CD4-positive, alpha-beta memory T cell (primary cell): ENCODE measurements at places on chromosomes 3 and 15. TPM values are rescaled to one million over a fixed set of nuclear protein-coding genes. Genes with fewer than 3 reads are reported as not detected.
A peak's percentile ranks its signal among the peaks of the same experiment; 100 is the strongest.

DNA sequence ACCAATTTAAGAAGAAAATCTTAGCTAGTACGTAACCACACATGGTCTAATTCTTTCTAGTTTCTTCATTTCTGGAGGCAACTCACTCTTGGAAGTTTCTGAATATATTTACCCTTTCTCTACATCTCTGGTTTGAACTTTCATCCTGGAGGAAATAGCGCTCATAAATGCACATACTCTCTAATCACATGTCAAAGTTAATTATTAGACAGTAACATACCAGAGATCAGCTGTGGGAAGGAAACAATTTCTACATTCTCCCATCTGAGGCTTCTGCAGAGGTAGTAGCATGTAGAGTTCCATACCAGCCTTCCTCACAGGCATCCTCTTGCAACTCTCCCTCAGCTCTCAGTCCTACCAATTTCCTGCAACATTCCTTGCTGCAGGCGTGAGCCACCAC is 132.5 kb downstream of the RBPMS2 start:
- DNase-seq, result no peak

GRCh38 chr3:49845694-49846093 is 10.7 kb downstream of the TRAIP start:
- no peak for DNase-seq

DNA sequence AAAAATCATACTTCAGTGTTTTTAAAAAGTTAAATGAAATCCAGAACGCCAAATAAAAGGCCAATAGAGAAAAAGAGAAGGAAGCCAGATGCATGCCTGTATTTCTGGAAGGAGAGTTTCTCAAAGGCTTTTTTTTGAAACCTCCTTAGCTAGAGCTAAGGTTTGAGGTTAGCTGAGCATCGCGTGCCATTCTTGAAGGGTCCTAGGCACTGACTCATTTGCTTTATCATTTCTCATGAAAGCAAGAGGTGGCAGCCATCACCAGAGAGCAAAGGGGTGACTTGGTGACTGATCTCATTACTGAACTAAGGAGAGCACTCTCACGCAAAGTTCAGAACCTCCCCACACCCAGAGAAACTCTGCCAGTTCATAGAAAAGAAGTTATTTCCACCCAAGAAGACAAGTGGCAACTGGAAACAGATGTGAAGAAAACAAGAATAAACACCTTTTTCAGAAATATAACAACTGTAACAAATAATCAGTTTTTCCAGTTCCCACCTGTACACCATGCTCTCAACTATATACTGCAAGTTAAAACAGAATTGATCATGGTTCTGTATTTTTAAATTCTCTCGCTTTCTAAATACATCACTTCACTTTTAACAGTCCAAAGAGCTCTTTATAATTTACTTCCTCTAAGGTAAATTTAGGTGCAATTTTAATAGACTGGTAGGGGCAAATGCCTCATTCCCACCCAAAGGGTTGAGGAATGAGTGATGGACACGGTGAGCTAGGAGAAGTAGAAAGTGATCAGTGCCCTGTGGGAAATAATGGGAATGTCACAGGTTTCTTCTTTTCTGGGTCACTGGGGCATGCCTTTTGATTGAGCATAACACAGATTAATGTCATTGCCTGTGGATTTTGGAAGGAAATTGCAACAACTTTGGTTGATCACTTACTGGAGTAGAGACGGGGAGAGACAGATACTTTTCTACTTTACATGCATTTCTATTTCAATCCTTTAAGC is 24.7 kb downstream of the GPR15 start:
- DNase-seq, result peak; percentile 46

GRCh38 chr3:51813539-51813938 is 34.5 kb upstream of the IQCF6 start:
- DNase-seq, result no peak

DNA sequence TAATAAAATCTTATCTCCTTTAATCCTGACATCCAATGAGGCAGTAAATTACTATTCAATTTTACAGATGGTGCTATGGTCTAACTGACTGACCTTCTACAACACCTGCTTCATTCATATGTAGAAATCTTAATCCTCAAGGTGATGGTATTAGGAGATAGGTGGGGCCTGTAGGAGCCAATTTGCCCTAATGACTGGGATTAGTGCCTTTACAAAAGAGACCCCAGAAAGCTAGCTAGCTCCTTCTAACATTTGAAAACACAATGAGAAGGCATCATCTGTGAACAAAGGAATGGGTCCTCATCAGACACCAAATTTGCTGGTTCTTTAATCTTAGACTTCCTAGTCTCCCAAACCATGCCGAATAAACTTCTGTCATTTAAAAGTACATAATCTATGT is 137.4 kb upstream of the UBP1 start:
- DNase-seq, result no peak

GRCh38 chr3:168548719-168549118 is 453.0 kb upstream of the GOLIM4 start:
- DNase-seq, result no peak

DNA sequence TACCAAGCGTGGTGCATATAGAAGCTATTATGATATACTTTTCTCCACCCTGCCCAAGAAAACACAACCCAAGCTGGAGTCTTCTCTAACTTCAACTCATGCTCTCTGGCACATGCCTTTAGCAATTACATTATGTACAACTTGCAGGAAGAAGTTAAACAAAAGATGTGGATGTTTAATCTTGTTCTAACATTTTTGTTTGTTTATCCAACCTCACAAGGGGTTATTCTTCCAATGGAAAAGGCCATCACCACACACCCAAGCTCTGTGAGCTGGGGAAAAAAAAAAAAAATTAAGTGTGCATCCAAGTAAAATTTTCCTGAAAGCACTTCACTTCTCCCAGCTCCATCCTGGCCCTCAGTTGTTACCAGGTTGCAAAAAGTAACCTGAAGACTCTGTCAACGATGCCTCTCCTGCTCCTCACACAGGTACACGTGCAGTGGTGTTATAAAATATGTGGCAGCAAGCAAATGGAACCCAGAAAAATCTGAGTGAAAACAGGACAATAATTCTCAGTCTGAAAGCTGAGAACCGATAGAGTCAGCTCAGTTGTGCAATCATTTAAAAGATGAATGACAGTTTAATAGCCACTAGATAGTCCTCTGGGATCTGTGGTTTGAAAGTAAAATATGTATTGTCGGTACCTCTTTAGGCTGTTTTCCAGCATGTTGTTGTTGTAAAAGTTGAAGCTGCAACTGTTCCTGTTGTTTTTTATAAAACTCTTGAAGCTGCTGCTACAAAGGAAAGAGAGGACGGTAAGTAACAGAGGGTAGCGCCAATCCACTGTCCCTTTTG is 531.4 kb downstream of the FOXP1 start:
- DNase-seq, result no peak

DNA sequence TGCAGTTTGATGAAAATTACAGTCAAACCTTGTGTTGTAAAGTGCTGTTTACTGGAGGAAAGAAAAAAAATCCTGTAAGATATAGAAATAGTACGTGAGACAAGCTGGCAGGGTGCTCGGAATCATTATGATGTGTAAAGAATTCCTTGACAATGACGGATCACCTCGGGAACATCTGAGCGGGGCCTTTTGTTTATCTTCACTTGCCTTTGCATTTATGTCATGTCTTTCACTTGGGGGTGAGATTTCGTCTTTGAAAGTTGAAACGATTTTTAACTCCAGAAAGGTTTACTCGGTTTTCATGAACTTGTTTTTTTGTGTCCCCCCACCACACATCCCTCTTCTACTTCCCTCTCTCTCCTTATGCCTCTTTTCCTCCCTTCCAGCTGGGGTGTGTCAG is 128.3 kb upstream of the VEPH1 start:
- DNase-seq, result no peak

- DNase-seq, result peak; percentile 57
These were observed 1.9 kb upstream of the VWA5B2 start for GRCh38 chr3:184227481-184227935.

GRCh38 chr15:65333856-65334255 is 29.4 kb downstream of the RNU5B-1 start:
- DNase-seq, result no peak

- DNase-seq, result no peak
These were observed 52.4 kb downstream of the KCNMB2 start for GRCh38 chr3:178588628-178589027.

DNA sequence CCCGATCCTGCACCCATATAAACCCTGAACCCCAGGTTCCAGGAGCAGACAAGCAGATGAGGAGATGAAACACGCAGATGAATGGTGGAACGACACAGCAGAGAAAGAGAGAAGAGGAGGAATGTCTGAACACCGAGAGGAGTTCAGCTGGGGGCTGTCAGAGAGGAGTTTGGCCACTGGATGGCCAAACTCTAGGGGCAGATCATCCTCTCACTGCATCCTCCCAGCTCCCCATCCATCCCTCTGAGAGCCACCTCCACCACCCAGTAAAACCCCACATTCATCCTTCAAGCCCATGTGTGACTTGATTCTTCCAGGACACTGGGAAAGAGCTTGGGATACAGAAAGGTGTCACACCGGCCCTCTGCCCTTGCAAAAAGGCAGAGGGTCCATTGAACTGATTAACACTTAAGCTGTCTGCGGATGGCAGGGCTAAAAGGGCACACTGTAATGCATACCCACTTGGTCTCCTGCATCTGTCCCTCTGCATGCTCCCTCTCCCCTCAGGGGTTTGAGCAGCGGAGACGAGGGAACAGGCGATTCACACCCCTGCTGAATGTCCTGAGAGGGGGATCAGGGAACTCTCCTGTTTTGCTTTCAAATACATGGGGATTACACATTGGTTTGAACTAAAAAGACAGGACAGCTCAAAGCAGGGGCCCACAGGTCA is 53.8 kb downstream of the TMED3 start:
- no peak for DNase-seq

TM4SF18 gene
- polyA plus RNA-seq, result not detected

ISL2 gene
- polyA plus RNA-seq, result not detected

LMAN1L gene
- polyA plus RNA-seq, result not detected

STOML1 gene
- polyA plus RNA-seq, result 8.1 TPM

CCDC80 gene
- polyA plus RNA-seq, result 0.02 TPM

CCDC13 gene
- polyA plus RNA-seq, result 0.25 TPM

CHRNA7 gene
- not detected for polyA plus RNA-seq
